ENCODE measurements at places on chromosomes 4 and X. TPM values are rescaled to one million over a fixed set of nuclear protein-coding genes. Genes with fewer than 3 reads are reported as not detected.

The PASD1 gene
- not detected for total RNA-seq

The DACH2 gene
- total RNA-seq = not detected

The ARSJ gene
- not detected for total RNA-seq

The NUDT10 gene
- 1.2 TPM for total RNA-seq

The WDFY3 gene
- total RNA-seq = 0.30 TPM

- no peak for DNase-seq
Measured at GRCh38 chrX:50691820-50692219, 122.2 kb downstream of the SHROOM4 start.

GRCh38 chr4:145298885-145299284, 118.5 kb upstream of the OTUD4 start:
- DNase-seq = no peak

- no peak for DNase-seq
Measured at GRCh38 chr4:75344915-75345314, 169.3 kb downstream of the RCHY1 start.

DNA sequence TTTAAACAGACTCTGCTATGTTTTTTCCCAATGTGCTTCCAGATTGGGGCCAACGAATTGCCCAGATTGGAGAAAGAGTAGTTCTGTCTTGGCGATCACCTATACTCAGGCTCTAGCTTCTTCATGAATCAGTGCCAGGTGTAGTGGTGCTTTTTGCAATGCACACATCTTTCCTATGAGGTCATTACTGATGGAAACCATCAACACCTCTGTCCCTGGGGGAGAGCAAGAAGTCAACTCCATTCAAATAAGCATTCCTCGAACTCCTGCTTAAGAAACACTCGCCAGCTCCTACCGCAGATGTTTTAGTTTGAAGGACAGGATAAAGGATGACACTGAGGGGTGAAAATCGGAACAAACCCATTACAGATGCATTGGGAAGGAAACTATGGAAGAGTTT, 156.5 kb upstream of the DKK2 start:
- no peak for DNase-seq

GRCh38 chrX:11341274-11342201, 48.3 kb downstream of the AMELX start:
- no peak for DNase-seq

DNA sequence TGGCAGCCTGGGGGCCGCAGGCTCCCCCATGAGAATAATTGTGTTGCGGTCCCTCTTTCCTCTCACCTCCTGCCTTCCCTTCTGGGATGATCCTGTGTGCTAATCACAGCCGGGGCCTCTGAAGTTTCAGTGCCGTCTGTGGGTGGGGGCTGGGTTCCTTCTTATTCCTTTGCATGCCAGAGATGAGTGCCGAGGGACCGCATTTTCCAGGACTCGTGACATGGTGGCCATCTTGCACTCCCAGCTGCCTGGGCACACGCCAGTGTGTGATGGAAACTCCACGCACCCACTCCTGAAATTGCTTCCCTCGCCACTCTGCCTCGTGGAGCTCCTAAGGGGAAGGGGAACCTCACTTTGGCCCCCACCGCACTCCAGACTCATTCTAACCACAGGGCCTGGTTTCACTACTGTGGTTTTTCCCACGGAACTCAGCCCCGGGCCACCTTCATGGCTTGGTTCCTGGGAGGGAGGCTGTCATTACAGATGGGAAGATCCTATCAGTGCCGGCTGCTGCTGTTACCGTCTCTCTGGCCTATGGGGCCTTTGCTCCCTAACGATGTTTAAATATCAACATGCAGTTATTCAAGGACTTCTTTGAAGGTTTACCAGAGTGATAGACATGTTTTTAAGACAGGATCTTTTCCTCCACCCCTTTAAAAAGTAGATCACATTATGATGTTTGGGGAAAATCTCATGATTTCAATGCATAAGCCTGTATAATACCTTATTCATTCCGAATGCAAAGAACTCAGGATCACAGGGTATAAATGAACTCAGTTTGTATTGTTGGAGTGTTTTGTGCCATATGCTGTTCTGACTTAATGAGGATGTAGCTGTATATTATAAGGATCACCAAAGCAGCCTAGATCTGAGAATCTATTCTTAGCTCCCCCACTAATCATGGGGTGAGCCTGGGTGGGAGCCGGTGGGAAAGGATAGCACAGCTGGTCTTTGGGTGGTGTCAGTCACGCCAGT, 89.6 kb downstream of the SORCS2 start:
- no peak for DNase-seq

DNA sequence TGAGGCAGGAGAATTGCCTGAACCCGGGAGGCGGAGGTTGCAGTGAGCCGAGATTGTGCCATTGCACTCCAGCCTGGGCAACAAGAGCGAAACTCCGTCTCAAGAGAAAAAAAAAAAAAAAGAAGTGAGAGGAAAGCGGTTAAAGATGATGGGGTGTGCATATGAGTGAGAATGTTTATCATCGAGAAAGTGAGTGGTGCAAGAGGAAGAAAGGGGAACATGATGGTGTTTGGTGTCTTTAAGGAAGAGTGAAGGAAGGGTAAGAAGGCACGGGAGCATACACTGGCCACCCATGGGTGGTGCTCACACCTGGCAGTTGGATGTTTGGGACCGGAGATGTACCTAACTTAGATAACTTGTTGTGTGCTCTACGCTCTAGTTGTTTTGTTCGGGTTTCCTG, 62.2 kb downstream of the STOX2 start:
- DNase-seq = no peak

- no peak for DNase-seq
Measured at GRCh38 chrX:31366041-31366440, 294.2 kb upstream of the FTHL17 start.

GRCh38 chr4:172851534-172851933, 317.1 kb upstream of the GALNT7 start:
- DNase-seq = no peak

All from activated T-cell treated with anti-CD3 and anti-CD28 coated beads, Interleukin-2, amount 50 U/mL, for 4 hours (primary cell).